ENCODE measurements at places on chromosomes 7 and 10.

GRCh38 chr10:2933519-2933918 lies 133.8 kb upstream of the PFKP start:
- DNase-seq = no peak

DNA sequence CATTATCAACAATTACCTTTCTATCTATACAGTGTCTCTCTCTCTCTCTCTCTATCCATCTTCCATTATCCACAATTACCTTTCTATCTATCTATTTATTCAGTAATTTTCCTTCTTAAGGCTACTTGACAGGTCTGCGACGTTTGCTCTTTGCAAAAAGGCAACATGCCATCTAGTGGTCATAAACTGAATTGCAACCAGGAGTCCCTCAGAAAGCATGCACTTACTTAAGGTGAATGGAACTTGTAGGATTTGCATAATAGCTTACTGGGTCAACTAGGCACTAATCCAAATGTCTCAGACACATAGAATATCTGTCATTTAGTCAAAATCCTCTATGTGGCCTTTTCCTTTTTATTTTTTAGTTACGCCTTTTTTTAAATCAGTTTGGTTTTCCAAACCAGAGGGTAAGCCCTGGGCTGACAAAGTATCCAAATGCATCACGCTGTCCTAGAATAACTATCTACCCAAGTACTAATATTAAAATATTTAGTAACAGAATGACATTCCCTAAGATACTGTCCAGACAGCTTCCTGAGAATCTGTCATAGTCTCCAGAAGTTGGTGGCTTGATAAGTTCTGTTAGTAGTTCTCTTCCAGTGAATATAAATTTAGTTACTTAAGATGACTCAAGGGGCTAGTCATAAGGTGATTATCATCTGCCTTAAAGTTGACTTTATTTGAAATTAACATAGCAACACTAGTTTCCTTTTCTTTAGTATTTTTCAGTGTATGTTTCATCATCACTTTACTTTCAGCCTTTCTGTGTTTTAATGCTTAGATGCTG lies 208.3 kb downstream of the PPP1R3A start:
- no peak for DNase-seq

GRCh38 chr7:111126987-111127386 lies 36.1 kb downstream of the LRRN3 start:
- no peak for DNase-seq

DNA sequence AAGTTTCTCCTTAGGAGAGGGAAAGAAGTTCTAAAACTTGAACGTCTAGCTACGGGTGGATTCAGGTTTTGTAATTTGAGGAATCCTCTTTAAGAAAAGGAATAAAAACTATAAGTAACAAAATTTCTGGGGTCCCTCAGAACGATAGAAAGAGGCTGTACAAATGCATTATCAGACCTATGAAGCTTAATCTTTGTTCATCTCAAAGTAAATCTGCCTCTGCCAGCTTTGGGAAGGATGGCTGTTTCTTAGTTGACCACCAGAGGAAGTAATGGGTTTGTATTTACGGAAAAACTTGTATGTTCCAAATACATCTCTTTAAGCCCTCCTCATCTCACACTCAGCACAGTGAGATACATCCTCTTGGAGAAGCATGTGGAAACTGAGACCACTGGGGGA lies 864 bp downstream of the PSTK start:
- no peak for DNase-seq

DNA sequence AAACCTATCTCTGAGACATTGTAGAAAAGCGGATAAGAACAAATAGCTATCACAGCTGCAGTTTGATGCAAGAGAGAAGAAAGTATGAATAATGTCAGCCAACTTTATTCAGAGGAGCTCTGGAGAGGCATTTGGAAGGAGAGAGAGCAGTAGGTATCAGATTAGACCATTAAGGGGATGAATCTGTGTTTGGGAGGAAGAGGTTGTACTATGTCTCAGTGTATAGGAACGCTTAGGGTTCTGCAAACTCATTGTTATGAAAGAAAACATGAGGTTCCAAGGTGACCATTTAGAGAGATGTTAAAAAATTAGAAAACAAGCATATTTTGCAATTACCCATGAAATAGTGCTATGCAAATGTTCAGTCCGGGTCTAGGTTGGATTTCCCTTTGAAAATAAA lies 207.5 kb upstream of the GNAI1 start:
- no peak for DNase-seq

DNA sequence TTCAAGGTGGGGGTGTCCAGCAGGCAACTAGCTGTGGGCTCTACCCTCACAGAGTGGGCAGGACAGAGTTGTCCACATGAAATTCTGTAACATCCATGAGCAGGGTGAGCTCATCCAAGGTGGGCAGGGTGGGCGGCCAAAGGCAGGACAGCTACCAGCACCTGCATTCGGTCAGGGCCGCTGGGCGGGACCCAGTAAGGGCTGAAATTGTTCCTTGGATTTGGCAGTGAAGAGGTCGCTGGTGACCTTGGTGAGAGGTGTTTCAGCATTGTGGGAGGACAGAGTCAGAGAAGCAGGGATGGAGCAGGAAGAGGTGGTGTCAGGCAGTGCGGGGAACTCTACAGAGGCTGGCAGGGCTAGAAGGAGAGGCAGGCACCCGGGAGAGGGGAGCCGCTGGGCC lies 23.9 kb downstream of the ADCYAP1R1 start:
- no peak for DNase-seq

GRCh38 chr7:114365791-114366190 lies 48.8 kb upstream of the FOXP2 start:
- no peak for DNase-seq

All from coronary artery (tissue), 2 donors.